Activated naive CD8-positive, alpha-beta T cell treated with anti-CD3 and anti-CD28 coated beads, Interleukin-2, amount 10 ng/mL, durations not matched to agents 7 days and 5 days (primary cell): ENCODE measurements at places on chromosomes 5 and 9. TPM values are rescaled to one million over a fixed set of nuclear protein-coding genes. Genes with fewer than 3 reads are reported as not detected.

DNA sequence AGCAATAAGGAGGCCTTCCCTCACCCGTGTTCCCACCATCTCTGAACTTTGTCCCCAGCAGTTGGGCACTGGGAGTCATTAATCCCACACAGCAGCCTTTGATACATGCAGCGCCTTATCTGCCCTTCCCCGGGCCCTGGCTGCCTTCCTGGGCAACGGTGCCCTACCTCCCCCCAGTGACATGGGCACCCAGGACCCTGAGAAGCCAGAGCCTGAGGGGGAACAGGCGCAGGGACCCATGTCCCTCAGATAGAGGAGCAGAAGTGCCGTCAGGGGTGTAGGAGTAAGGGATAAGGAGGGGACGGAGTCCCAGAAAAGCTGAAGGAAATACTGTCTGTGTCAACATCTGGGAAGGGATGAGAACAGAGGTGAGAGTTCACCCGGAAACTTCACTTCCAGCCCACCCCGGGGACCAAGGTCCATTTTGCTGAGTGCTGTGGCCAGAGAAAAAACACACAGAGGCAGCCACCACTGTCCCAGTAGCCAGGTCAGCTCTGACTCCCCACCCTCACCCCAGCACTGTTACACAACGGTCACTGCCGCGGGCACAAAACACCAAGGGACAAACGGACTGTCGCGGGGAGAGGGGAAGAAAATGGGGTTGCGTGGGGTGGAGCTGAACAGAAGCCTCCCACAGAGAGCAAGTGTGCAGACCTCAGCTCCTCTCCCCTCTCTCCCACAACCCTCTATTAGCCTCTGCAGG lies 3.8 kb downstream of the PCDH1 start:
- peaks cover 76% of the 10 kb centered on the region for H3K27me3 ChIP-seq
- no peak overlapping the region for H3K27ac ChIP-seq
- no peaks in the 10 kb centered on the region for H3K36me3 ChIP-seq
- H3K4me1 ChIP-seq = peaks cover 22% of the 10 kb centered on the region
- peak; percentile 21 for DNase-seq

DNA sequence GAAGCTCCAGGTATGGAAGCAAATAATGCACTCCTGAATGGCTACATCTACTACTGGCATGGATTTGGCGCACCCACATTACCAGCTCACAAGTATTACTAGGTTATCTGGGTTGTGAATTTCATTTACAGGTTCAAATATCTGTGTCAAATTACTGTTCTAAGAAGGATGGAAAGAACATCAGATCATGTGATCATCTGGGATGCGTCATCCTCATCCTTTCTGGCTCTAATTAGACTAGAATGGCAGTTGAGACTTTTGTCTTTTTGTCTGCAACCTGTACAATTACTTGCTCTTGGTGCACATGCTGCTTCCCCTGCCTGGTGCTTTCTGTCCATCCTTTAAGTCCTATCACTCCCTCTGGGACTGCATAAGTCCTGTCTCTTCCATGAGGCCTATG lies 64.1 kb downstream of the PJA2 start:
- no peak for DNase-seq
- H3K27me3 ChIP-seq = no peaks in the 10 kb centered on the region
- H3K4me3 ChIP-seq = no peak overlapping the region
- no peaks in the 10 kb centered on the region for H3K4me1 ChIP-seq
- H3K27ac ChIP-seq = no peak overlapping the region

DNA sequence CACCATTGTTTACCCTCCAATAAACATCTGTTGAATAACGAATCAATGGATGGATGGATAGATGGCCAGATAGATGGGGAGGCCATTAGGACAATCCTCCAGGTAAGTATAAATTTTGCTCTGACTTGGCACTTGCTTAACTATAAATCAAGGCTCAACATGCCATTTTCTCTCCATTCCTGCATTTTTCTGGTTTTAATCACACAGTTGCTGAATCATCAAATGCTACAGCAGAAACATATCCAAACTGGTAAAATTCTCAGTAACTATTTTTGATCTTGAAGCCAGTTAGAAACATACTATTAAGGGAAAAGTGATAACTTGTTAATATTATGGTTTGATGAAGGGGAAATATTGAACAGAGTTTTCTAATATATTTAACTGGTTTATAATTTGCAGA lies 71.5 kb upstream of the MTAP start:
- H3K4me3 ChIP-seq = no peak overlapping the region
- no peak overlapping the region for H3K27ac ChIP-seq
- peaks cover 9% of the 10 kb centered on the region for H3K27me3 ChIP-seq

GRCh38 chr9:114122136-114123027 lies 23.3 kb upstream of the KIF12 start:
- no peak overlapping the region for H3K4me3 ChIP-seq
- H3K36me3 ChIP-seq = no peaks in the 10 kb centered on the region
- DNase-seq = no peak

The TAF11L9 gene
- not detected for total RNA-seq

- H3K27me3 ChIP-seq = peaks cover 2% of the 10 kb centered on the region
- H3K4me1 ChIP-seq = no peaks in the 10 kb centered on the region
- H3K4me3 ChIP-seq = no peak overlapping the region
- peak; percentile 47 for DNase-seq
- no peak overlapping the region for H3K27ac ChIP-seq
- no peaks in the 10 kb centered on the region for H3K36me3 ChIP-seq
These were observed 148.0 kb downstream of the TARS1 start for GRCh38 chr5:33588654-33589372.

DNA sequence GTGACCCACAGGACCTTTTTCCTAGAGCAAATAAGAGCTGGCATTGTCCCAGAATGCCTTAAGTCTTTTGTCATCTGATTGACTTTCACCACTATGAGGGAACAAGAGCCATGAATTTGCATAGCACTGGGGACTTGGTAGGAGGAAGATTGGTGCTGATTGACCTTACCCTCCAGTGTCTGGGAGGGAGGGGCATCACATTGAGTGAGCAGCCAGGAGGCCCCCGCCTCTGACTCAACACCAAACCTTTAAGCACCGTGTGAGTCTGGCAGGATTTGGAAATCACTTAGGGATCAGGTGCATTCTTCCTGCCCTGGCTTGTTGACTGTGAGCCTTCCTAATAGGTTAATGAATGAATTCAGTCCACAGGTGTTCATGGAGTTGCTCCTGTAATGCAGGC lies 40.7 kb downstream of the WNK2 start:
- H3K27ac ChIP-seq = no peak overlapping the region
- peaks cover 20% of the 10 kb centered on the region for H3K27me3 ChIP-seq
- DNase-seq = no peak
- H3K36me3 ChIP-seq = no peaks in the 10 kb centered on the region
- H3K4me3 ChIP-seq = no peak overlapping the region

DNA sequence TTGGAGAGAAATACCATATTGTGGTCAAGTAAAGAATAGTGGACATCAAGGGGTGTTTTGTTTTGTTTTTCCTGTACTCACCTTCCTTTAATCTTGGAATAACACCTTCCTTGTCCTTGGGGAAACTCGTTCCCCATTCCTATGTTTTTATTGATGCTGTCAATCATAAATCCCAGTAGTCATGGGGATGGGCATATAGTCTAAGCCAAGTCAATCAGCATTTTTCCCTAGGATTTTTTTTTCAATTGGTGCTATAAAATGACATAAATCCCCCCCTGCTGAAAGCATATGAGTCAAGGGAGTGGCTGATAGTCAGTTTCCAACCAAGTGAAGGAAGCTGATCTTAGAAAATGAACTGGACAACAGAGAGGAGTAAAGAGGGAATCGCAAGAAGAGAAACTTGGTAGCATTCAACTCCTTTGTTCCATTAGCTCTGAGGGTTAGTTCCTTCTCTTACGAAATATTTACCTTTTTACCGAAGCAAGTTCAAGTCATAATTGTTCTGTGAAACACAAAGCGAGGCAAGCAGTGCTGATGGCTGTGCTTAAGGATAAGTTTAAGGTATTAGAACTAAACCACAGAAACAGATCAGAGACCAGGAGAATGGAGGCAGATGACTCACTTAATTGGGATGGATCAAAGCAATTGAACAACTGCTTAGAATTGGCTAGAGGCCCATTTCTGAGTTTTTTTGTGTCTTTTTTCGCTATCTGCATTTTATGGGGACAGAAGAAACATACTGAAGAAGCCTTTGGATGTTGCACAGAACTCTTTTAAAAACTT lies 218.6 kb downstream of the SEMA6A start:
- no peak overlapping the region for H3K27ac ChIP-seq
- no peak for DNase-seq
- H3K4me3 ChIP-seq = no peak overlapping the region

The GNG10 gene
- 17.8 TPM for total RNA-seq

DNA sequence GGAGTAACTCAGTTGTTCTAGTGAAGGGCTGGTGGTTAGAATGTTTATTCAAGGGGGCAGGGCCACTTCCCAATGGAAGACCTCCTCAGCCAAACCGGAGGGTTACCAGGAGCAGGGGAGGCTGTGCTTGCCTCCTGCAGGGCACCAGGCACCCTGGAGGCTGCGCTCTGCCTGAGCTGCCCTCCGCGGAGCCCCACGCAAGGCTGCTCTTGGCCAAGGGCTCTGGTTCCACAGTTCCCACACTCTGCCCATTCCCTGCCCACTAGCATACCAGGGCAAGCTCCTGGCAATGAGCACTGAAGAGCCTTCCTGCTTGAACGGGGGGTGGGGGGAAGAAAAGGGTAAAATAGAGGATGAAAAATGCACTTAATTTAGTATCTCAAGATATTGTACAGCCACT lies 35.5 kb upstream of the PTCH1 start:
- no peak for DNase-seq
- no peak overlapping the region for H3K27ac ChIP-seq
- peaks cover 2% of the 10 kb centered on the region for H3K36me3 ChIP-seq
- peaks cover 45% of the 10 kb centered on the region for H3K27me3 ChIP-seq
- H3K4me1 ChIP-seq = no peaks in the 10 kb centered on the region

GRCh38 chr5:156399323-156399722 lies 72.4 kb downstream of the SGCD start:
- no peak overlapping the region for H3K27ac ChIP-seq
- peaks cover 2% of the 10 kb centered on the region for H3K27me3 ChIP-seq
- H3K4me3 ChIP-seq = no peak overlapping the region
- DNase-seq = no peak

The FBXL7 gene
- not detected for total RNA-seq
